ENCODE measurements at places on chromosomes 1 and 21. TPM values are rescaled to one million over a fixed set of nuclear protein-coding genes. Genes with fewer than 3 reads are reported as not detected.

Gene CD48
- total RNA-seq, result 217 TPM

Gene TMEM269
- 0.48 TPM for total RNA-seq

Gene LRRC3
- 2.9 TPM for total RNA-seq

Gene PERM1
- total RNA-seq, result not detected

Gene GJA4
- total RNA-seq, result not detected

Gene NUF2
- total RNA-seq, result 57.6 TPM

Gene ARMH1
- total RNA-seq, result 67.3 TPM

GRCh38 chr1:27602462-27603308 lies 1.3 kb downstream of the AHDC1 start:
- H3K4me3 ChIP-seq, result peak overlapping the region; percentile 91
- H3K27ac ChIP-seq, result peak overlapping the region; percentile 57
- no peaks in the 10 kb centered on the region for H3K27me3 ChIP-seq

DNA sequence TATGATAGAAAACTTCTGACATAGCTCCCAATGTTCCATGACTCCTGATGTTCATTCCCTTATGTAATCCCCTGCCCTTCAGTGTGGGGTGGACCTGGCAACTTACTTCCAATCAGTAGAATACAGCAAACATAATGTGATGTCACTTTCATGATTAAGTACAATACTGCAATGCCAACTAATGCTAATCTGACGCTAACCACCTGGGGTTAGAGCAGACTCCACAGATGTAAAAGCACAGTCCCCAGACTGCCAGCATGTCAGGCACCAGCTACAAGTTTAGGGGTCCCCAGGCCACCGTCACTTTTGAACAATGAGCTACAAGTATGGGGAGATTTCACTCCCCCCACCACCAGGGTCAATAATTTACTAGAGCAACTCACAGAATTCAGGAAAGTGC lies 32.3 kb upstream of the FBXO28 start:
- peaks cover 7% of the 10 kb centered on the region for H3K27me3 ChIP-seq
- H3K4me1 ChIP-seq, result peaks cover 2% of the 10 kb centered on the region
- DNase-seq, result no peak
- no peak overlapping the region for H3K4me3 ChIP-seq

DNA sequence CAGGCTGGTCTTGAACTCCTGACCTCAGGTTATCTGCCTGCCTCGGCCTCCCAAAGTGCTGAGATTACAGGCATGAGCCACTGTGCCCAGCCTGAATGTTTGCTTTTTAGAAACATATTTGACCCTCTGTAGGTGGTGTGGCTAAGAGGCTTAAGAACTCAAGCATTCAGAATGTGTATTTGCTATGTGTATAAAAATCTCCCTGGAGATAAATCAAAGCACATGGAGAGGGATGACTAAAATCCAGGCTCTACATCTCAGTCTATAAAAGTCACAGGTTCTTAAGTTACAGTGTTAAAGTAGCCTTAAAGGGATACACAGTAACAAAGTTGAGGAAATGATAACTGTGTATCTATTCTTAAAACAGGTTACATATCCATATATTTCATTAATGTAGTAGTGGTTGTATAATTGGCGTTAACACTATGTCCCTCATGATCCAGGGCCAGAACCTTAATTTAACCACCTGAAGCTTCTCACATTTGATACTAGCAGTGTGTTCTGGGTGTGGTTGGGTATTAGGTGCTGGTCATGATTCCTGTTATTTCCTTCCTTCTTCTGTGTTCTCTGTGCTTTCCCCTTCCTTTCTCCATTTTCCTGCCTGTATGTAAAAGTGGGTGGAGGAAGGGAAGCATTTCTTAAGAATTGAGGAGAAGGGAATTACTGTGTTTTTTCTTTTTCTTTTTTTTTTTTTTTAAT lies 16.2 kb downstream of the GIPC2 start:
- H3K36me3 ChIP-seq, result no peaks in the 10 kb centered on the region
- DNase-seq, result no peak
- no peak overlapping the region for H3K27ac ChIP-seq
- H3K4me1 ChIP-seq, result no peaks in the 10 kb centered on the region
- H3K4me3 ChIP-seq, result no peak overlapping the region
- peaks cover 2% of the 10 kb centered on the region for H3K27me3 ChIP-seq

DNA sequence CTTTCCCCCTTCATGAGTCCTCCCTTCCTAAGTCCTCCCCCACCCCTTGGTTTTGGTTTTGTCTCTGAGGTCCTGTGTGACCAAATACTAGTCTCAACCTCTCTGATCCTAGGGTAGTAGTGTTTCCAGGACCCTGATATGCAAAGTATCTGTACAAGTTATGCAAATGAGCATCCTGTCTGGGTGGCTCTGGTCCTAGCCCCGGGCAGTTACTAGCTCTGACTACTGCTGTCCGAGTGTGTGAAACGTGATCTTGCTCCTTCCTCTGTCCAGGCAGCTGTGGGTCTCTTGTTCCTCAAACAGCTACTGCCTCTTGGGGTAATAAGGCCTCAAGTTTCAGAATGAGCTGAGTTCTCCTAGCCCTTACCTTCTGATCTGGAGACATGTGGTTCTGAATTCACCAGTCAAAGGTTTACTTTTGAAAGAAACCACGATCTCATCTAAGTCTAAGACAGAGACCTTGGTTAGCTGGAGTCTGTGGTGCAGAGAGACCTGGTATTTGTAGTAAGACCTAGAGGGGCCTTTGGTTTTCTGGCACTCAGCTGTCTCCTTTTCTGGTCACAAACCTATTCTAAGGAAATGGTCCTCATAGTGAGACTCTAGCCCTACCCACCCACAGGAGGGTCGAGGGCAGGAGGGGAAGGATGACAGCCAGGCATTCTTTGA lies 31.0 kb upstream of the IL19 start:
- H3K27me3 ChIP-seq, result no peaks in the 10 kb centered on the region
- H3K27ac ChIP-seq, result peak overlapping the region; percentile 82
- H3K4me1 ChIP-seq, result peaks cover 86% of the 10 kb centered on the region
- peak overlapping the region; percentile 20 for H3K4me3 ChIP-seq

DNA sequence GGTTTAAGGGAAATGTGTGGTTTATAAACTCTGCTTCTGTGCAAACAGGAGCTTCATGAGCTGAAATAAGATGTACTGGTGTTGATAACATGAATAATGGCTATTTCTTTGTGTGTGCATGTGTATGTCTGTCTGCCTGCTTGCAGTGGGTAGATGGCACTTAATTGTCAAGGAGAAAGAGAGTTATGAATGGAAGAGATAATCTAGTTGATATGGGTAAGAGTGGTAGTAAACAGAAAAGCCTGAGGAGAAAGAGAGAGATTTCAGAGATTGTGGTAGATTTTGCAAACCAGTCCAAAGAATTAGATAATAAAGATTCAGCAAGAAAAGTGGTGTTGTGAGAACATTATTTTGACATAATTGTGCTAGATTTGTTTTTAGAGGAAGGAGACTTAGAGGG lies 7.7 kb downstream of the SUCO start:
- no peaks in the 10 kb centered on the region for H3K27me3 ChIP-seq
- H3K4me3 ChIP-seq, result no peak overlapping the region
- DNase-seq, result no peak
- no peak overlapping the region for H3K27ac ChIP-seq
- peaks cover 52% of the 10 kb centered on the region for H3K4me1 ChIP-seq

- H3K4me3 ChIP-seq, result peak overlapping the region; percentile 78
- H3K4me1 ChIP-seq, result peaks cover 25% of the 10 kb centered on the region
These were observed 1.2 kb downstream of the CHRM3 start for GRCh38 chr1:239387304-239388158.

DNA sequence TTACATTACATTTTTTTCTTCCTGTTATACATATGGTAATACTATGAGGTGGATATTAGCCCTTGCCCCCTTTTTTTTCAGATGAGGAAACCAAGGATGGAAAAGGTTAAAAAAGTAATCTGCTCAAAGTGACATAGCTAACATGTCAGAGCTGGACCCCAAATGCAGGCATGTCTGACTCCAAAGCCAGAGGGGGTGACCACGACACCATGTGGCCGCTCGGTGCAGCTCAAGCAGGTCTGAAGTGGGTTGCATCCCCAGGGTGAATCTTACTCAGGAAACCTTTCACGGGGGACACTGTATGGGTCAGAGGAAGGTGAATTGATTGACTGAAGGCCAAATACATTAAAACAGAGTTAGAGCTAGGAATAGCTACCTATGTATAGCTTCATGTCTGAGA lies 34.8 kb downstream of the CD34 start:
- no peak for DNase-seq
- H3K27ac ChIP-seq, result no peak overlapping the region
- H3K27me3 ChIP-seq, result no peaks in the 10 kb centered on the region
- H3K4me3 ChIP-seq, result no peak overlapping the region

DNA sequence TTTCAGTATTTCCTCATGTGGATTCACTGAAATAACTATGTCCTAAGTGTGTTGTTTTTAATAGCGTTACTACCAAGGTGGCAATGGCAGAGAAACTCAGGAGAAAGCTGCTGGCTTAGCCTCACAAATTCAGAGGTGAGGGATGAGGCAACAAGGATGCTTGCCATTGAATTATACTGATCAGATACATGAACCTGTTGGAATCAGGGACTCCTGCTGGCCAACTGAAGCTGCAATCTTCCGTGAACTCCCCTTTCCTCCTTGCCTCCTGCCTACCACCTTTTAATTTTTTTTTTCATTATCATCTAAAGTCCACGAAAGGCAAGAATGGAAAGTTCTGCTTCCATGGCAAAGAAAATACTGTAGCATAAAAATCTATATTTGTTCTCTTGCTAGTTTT lies 254.7 kb downstream of the NFIA start:
- H3K27me3 ChIP-seq, result peaks cover 2% of the 10 kb centered on the region
- H3K4me3 ChIP-seq, result no peak overlapping the region
- H3K36me3 ChIP-seq, result peaks cover 5% of the 10 kb centered on the region
- H3K27ac ChIP-seq, result no peak overlapping the region
- no peak for DNase-seq

GRCh38 chr21:31257265-31257664 lies 86.8 kb downstream of the TIAM1 start:
- H3K27me3 ChIP-seq, result no peaks in the 10 kb centered on the region
- no peaks in the 10 kb centered on the region for H3K4me1 ChIP-seq
- no peak overlapping the region for H3K4me3 ChIP-seq
- no peaks in the 10 kb centered on the region for H3K36me3 ChIP-seq
- no peak for DNase-seq

DNA sequence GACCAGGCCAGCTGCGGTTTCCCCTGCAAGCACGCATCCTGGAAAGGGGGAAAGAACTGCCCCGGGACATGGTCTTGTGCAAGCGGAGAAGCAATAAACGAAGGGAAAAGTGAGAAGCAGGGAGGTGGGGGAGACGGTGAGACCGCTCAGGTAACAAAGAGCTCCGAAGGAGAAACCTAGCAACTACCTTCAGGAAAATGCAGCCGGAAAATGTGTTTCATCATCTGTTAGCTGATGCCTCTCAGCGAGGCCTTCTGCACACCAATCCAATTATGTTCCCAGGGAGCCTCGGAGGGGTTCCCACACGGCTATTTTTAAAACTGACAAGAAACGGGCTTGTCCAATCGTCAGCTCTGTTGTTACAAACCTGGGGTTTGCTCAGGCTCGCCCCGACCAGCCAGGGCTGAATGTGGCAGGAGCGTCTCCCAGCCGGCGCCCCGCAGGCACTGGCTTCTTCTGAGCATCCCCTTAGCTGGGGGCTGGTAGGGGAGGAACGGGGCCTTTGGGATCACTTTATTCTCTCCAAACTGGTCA lies 3.4 kb downstream of the RIPK4 start:
- no peak overlapping the region for H3K4me3 ChIP-seq
- H3K27ac ChIP-seq, result no peak overlapping the region
- no peak for DNase-seq
- peaks cover 23% of the 10 kb centered on the region for H3K4me1 ChIP-seq
- H3K36me3 ChIP-seq, result no peaks in the 10 kb centered on the region

DNA sequence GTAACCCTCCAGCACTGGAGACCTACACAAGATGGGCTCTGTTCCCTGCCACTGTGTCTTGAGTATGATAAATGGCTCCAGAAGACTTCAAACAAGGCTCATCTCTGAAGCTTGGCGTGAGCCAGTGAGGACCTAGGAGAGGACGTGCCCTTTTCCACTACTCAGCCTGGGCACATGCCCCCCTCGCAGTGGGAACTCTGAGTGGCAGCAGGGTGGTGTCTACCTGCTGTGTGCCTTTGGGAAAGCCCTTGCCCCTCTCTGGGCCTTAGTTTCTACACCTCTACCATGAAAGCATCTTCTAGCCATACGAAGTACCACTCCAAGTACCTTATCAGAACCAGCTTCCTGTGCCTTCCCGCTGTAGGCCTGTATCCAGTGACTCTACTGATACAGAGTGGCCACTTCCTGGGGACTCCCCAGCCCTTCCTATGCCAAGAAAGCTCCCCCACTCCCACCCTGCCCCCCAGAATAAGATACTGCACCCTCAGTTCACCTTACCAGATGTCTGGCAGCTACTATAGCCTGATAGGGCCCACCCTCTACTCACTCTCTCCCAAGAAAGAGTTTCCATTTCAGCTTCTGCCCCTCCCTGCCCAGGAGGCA lies 3.1 kb upstream of the MOB3C start:
- H3K4me1 ChIP-seq, result peaks cover 20% of the 10 kb centered on the region
- no peak overlapping the region for H3K4me3 ChIP-seq
- no peaks in the 10 kb centered on the region for H3K27me3 ChIP-seq
- no peak overlapping the region for H3K27ac ChIP-seq
- DNase-seq, result no peak
- H3K36me3 ChIP-seq, result no peaks in the 10 kb centered on the region

- no peaks in the 10 kb centered on the region for H3K4me1 ChIP-seq
- peaks cover 17% of the 10 kb centered on the region for H3K27me3 ChIP-seq
- no peak overlapping the region for H3K27ac ChIP-seq
These were observed 67.3 kb upstream of the BCL10 start for GRCh38 chr1:85343612-85344255.

DNA sequence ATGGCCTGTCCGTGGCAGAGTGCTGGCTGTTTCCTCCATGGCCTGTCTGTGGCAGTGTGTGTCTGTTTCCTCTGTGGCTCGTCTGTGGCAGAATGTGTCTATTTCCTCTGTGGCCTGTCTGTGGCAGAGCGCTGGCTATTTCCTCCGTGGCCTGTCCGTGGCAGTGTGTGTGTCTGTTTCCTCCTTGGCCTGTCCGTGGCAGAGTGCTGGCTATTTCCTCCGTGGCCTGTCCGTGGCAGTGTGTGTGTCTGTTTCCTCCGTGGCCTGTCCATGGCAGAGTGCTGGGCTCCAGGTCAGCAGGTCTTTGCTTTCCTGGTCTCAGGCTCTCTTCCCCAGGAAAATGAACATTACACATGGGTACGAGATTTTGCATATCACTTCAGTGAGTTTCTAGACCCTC lies 138.4 kb upstream of the IPO9 start:
- no peak overlapping the region for H3K27ac ChIP-seq
- H3K27me3 ChIP-seq, result no peaks in the 10 kb centered on the region
- H3K4me1 ChIP-seq, result no peaks in the 10 kb centered on the region
- no peak overlapping the region for H3K4me3 ChIP-seq

GRCh38 chr1:54276617-54277450 lies 76.9 kb downstream of the MRPL37 start:
- peak overlapping the region; percentile 93 for H3K27ac ChIP-seq
- H3K4me3 ChIP-seq, result no peak overlapping the region
- no peaks in the 10 kb centered on the region for H3K27me3 ChIP-seq
- H3K36me3 ChIP-seq, result peaks cover 6% of the 10 kb centered on the region

- H3K27me3 ChIP-seq, result no peaks in the 10 kb centered on the region
- H3K27ac ChIP-seq, result peak overlapping the region; percentile 87
- H3K4me1 ChIP-seq, result peaks cover 46% of the 10 kb centered on the region
- DNase-seq, result peak; percentile 87
These were observed 61.0 kb downstream of the IER5 start for GRCh38 chr1:181149326-181150125.

- H3K27me3 ChIP-seq, result peaks cover 9% of the 10 kb centered on the region
- H3K27ac ChIP-seq, result no peak overlapping the region
- H3K4me3 ChIP-seq, result no peak overlapping the region
- no peak for DNase-seq
These were observed 26.2 kb downstream of the RNF187 start for GRCh38 chr1:228513236-228513900.

- H3K4me3 ChIP-seq, result no peak overlapping the region
- no peak for DNase-seq
- peaks cover 4% of the 10 kb centered on the region for H3K4me1 ChIP-seq
- H3K27me3 ChIP-seq, result peaks cover 7% of the 10 kb centered on the region
These were observed 28.1 kb upstream of the COL6A2 start for GRCh38 chr21:46069719-46070279.

All from activated CD4-positive, alpha-beta T cell treated with anti-CD3 and anti-CD28 coated beads for 36 hours (primary cell).